ENCODE measurements at places on chromosomes 1 and 21. TPM values are rescaled to one million over a fixed set of nuclear protein-coding genes. Genes with fewer than 3 reads are reported as not detected.

DNA sequence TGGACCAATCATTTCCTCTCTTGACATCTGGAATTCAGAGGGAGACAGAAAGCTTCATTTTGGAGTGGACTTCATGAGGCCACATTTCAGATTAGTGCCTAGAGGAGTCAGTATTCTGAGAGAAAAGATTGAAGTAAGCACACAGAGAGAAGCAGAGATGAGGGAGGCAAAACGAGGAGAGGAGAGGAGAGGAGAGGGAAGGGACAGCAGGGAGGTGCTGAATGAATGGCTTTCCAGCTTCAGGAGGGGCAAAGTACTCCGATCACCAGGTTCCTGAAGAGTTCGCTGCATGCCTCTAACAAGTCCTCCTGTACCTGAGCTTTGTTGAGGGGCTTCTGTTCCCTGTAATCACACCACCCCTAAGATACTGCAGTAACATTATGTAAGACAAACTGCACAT lies 76.0 kb downstream of the NRIP1 start:
- H3K4me3 ChIP-seq, result no peak overlapping the region
- peaks cover 11% of the 10 kb centered on the region for H3K4me1 ChIP-seq
- H3K27me3 ChIP-seq, result peaks cover 1% of the 10 kb centered on the region
- peaks cover 22% of the 10 kb centered on the region for H3K36me3 ChIP-seq
- DNase-seq, result no peak

DNA sequence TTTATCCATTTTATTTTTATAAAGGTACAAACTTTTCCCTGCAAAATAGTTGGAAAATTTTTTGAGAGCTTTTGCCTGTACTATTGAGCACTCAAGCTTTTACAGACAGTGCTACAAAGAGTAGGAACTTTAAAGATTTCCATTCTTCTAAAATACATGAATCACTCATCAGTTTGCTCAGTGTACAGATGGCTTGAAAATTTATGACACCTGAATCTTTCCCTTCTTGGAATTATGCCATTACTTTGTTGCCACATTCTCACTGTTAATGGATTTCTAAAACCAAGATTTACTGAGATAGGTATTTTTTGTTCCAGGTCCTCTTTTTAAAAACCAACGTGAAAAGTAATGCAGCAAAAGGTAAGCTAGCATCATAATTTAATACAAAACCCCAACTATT lies 76.0 kb downstream of the GPATCH2 start:
- H3K27me3 ChIP-seq, result no peaks in the 10 kb centered on the region
- DNase-seq, result no peak
- no peak overlapping the region for H3K4me3 ChIP-seq
- no peak overlapping the region for H3K27ac ChIP-seq

DNA sequence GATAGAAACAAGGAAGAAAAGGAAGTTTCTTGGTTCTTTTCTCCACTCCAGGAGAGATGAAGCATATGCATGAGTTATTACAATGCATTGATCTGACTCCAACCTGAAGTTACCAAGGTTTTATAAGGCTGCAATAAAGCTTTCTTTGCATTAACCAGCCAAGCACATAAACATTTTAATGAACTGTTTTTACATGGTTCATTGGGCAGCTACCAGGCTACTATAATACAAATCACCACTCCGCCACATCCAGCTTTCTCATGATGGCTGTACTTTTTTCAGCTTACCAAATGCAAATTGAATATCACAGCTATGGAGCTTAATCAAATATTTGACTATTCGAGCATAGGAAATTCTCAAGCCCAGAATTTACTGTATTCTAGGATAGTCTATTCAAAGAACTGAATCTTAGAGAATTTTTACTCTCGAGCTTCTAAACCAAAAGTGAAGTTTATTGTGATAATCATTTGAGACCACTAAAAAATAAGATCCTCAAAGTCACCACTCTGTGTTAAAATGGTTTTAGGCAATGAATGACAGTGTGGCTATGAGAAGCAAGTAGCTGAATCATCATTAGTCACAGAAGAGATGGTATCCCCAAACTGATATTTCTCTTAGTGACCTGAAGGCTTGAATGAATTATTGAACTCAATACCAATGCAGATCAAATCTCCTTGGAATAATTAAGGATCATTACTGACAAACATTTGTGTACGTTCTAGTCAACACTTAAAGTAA lies 58.6 kb upstream of the ZNF281 start:
- H3K27me3 ChIP-seq, result no peaks in the 10 kb centered on the region
- H3K27ac ChIP-seq, result no peak overlapping the region
- no peak for DNase-seq
- no peaks in the 10 kb centered on the region for H3K36me3 ChIP-seq
- H3K4me1 ChIP-seq, result no peaks in the 10 kb centered on the region

Gene C1QC
- total RNA-seq, result not detected

Gene COL6A2
- 378 TPM for total RNA-seq

Gene CFAP45
- 1.0 TPM for total RNA-seq
